ENCODE measurements at places on chromosomes 7 and 10.

GRCh38 chr7:116617878-116618277, 54.1 kb upstream of the MET start:
- DNase-seq = no peak

DNA sequence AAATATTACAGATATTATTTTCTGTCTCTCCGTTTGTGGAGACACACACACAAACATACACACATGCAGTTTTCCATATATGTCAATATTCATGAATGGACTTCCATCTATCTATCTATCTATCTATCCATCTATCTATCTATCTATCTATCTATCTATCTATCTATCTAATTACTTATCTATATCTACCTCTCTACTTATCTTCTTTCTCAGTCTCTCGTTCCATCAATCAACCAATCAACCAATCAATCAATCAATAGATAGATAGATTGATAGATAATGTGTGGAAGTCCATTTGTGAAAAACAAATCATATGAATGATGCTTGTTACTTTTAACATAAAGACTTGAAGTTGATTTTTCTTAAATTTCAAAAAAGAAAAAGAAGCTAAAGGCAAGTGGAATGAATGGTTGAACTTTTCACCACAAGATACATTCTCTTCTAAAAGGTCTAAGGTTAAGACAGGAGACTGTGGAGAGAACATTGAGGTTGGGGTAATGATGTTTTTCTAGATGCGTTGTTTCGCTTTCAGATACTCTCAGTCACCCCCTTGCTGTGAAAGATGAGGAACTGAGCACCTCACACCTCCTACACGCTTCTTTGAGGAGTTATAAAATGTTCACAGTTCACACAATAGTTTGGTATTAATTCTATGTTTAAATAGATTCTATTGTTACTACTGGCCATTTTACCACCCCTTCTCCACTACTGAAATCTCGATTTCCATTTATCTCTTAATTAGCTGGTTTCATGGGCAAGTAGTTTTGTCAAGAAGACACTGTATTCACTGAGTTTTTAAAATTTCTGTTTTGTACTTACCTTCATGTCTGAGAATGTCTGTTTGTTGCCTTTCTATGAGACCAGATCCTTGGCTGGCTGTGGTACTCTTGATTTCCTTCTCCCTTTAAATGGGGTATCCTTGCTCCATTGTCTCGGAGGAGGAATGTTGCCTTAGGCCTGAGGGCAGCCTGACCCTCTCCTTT, 114.1 kb downstream of the EMX2 start:
- DNase-seq = no peak

- DNase-seq = no peak
These were observed 267.9 kb upstream of the SP8 start for GRCh38 chr7:21054427-21055112.

DNA sequence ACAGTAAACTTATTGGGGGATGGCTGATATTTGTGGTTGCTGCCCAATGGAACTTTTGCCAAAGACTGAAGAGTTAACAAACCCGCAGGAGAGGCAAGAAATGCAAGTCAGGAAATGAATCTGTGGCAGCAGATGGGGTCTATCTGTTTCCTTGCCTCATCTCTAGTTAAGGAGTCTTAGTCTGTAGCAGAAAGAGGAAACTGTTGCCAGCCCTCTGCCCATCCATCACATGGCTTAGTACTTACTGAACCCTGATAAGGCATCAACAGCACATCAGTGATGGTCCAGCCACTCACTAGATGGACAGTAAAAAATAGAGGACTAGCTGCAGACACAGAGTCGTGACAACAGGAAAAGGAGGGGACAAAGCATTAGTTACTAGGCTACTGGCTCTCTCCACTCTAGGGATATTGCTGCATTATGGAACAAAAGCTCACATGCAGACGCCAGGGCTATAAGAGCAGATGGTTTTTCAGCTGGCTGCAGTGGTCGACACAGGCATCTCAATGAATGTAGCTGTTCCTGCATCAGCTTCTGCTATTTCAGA, 614.7 kb downstream of the PARD3 start:
- DNase-seq = no peak

DNA sequence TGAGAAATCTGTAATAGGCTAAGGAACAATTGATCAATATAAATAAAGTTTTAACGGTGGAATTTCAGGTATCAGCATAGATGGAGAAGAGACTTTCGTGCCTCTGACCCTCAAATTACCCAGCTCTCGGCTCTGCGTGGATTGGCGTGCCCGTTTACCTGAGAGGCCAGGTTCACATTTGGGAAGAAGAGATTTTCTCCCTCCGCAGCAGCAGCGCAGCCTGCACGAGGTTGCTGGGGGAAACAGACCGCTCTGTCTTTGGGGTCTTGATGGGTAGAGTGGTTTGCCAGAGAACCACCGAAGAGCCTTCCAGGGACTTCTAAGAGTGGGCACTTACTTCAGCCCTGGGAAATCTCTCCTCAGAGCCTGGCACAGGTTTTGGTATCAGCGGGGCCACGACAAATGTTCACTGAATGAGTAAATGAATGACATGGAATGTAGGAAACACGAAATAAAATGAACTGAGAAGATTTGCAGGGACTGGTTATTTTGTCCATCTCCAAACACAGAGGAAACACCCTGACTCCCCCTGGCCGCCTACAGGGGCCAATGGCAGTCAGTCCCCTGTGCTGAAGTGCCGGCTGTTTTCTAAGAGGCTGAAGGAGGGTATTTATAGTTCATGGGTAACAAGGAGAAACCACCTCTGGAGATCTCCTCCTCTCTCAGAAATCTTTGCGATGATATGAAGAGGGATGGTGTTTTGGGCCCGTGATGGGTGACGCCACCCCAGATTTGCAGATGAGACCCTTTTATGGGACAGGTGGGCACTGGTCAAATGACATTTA, 338.5 kb downstream of the ADARB2 start:
- no peak for DNase-seq

DNA sequence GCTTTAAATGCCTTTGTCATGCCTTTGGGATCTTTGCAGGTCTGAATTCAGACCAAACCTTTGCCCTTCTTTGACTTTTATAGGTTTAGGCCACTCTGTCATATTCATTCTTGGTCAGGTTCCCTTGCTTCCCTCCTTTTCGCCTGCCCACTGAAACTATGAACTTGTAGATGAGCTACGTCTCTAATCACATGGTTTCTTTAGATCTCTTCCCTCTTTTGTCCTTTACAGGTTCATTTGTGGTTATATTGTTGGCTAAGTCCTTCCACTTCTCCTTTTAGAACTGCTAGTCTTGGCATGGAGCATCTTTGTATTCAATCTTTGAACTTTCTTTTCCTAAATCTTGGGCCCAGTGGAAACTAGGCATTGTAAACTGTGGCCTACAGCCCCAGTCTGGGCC, 104.0 kb upstream of the ZEB1 start:
- DNase-seq = no peak

- peak; percentile 97 for DNase-seq
These were observed 33.0 kb downstream of the MAGI2 start for GRCh38 chr7:79420464-79420863.

GRCh38 chr7:101817471-101818286, at the start of gene CUX1:
TSS of gene CUX1 (plus strand) at chr7:101817626. CDS start at chr7:101817640, 14 bp downstream.
- DNase-seq = peak; percentile 71

- no peak for DNase-seq
These were observed 39.2 kb downstream of the ADAM12 start for GRCh38 chr10:126349101-126349500.
